ENCODE measurements at places on chromosomes 7 and 10.

- DNase-seq = no peak
These were observed 673.6 kb downstream of the IPMK start for GRCh38 chr10:57593983-57594573.

DNA sequence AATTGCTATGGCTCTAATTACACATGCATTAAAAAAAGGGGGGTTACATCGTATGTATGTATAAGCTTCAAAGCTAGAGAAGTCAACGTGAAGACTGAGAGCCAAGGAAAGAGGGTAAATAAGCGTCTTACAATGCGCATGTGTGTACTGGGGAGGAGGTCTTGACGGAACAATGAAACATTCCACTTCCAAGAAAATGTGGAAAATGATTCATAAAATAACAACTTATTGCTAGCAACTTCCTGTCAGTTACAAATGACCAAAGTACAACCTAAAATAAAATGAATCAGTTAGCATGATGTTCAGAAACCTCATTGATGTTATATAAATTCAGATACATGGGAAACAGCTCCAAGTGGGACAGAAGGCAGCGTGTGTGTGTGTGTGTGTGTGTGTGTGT, 104.1 kb upstream of the RHEB start:
- no peak for DNase-seq

DNA sequence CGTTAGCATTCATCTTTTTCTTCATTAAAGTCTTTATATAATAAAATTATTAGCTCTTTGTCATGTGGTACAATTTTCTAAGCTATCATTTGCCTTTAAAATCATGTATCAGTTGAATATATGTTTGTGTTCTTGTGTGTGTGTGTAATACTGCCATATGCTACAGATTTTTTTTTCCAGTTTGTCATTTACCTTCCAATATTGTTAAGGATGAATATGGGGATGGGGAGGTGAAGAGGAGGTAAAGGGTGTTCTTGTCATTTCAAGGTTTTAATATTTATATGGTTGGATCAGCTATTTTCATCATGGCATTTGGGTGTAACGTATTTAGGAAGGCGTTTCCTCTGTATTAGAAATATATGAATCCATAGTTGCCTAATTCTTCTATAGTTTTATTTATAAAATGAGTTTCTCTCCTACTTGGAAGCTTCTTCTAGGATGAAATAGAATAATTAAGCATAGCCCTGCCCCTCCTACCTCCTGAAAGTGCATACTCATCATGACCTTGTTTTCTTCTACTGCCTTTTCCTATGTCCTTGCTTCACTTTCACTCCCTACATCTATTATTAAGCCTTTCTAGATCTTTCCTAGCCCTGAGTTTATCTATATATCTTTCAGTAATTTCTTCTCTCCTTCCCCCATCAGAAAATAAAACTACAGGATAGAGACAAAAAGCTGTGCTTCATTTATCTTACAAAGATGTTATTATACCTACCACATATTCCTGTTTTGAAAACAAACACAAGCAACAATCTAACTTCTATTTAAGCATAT, 25.1 kb downstream of the RAB18 start:
- DNase-seq = no peak

- no peak for DNase-seq
These were observed 53.1 kb upstream of the ZNRF2 start for GRCh38 chr7:30231271-30231670.

DNA sequence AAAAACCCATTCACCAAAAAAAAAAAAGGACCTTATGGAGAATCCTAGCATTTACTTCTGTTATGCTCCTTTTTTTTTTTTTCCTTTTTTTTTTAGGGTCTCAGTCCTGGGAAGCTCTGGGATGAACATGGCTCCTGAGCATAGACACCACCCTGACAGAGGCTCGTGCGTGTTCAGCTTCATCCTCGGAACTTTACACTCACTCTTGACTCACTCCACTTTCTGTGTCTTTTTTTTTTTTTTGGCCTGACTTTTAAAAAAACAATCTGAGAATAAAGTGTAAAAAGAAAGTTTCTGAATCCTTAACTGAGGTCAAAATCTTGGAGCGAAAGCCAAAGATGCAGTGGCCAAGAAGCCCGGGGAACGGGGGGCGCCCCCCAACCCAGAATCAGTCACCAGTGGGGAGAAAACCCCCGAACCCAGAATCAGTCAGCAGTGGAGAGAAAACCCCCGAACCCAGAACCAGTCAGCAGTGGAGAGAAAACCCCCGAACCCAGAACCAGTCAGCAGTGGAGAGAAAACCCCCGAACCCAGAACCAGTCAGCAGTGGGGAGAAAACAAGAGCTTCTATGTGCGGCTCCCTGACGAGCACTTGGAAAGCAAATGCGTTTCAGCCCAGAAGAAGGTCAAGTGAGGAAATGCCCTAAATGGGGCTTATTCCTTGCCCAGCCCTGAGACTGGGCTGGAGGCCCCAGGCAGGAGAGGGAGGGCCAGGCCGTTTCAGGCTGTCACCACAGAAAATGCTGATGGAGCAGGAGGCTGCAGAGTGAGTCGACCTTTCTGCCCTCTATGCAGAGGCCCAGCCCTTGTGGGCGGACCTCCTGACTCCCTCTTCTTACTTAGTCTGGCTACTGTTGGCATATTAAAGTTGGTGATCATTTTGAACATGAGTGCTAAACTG, 19.0 kb upstream of the PFKP start:
- DNase-seq = no peak

GRCh38 chr10:127922675-127923366, 15.9 kb downstream of the PTPRE start:
- peak; percentile 73 for DNase-seq

DNA sequence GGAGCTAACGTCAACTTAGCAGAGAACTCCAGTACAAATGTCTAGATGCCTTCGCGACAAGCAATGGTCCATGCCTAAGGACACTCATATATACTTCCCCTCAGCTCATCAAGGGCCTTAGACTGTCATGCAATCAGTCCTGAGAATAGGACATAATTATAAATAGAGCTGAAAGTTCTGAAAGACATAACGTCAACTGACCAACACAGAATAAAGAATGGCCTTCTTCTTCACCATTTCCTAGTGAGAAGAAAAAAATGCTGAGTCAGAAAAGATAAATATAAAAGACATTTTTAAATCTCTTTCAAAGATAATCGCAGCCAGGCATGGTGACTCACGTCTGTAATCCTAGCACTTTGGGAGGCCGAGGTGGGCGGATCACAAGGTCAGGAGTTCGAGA, 83.2 kb downstream of the ARMH3 start:
- DNase-seq = no peak

DNA sequence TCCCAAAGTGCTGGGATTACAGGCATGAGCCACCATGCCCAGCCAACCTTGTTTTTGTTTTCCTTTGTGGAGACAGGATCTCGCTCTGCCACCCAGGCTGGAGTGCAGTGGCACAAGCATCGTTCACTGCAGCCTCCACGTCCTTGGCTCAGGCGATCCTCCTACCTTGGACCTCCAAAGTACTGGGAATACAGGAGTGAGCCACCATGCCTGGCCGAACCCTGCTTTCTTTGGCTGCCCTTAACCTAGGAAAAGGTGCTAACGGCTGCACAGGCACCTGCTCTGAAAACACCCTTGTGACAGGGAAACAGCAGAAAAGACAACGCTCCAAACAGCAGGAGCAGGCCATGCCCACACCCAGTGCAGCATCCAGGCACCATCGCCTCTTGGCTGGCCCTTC, 71.9 kb downstream of the OAT start:
- DNase-seq = no peak

- no peak for DNase-seq
These were observed 7.6 kb downstream of the AEBP1 start for GRCh38 chr7:44111761-44112160.

- no peak for DNase-seq
These were observed 236.4 kb downstream of the COBL start for GRCh38 chr7:51080216-51080615.

GRCh38 chr7:5322621-5323410, 40.1 kb downstream of the SLC29A4 start:
- no peak for DNase-seq

- no peak for DNase-seq
These were observed 108.9 kb downstream of the IPMK start for GRCh38 chr10:58158806-58159205.

- no peak for DNase-seq
These were observed 33.3 kb downstream of the PKD1L1 start for GRCh38 chr7:47914717-47915615.

- DNase-seq = no peak
These were observed 341.1 kb upstream of the SEMA3A start for GRCh38 chr7:84535580-84536270.

DNA sequence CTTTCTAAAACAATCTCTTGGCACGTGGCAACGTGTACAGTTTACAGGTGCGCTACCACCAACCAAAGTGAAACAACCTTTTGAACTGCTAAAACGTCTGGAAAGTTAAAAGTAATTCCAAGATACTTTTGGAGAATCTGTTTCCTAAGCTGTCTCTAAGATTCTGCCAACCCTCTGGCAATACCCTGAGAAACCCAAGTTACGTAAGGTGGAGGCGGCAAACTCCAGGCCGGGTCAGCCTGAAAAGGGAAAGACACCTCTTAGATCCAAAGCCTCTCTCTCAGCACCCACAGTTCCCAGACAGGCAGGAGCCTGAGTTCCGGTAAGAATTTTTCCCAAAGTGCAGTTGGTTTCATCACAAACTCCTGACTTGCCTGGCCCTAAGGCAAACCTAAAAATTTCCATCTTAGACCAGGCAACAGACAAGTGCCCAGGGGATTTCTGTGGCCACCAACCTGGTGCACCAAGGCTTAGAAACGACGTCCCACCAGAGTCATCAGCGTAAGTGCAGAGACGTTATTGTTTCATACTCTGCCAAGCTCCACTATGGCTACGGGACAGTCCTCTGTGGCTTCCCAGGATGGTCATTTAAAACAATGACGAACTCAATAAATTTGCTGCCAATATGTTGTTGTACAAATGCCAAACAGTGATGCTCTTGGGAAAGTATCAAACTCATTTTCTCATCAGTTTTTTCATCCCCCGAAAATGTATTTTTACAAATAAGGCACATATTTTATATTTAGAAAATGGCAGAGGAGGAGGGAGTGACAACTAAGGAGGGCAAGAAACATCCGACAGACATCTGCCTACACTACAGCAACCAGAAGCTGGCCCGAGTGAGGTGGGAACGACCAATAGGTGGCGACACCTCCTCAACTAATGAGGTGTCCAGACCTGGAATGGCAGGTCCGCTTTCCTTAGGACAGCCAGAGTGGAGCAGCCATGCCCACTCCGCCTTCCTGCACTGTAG, 205.8 kb upstream of the FRMD4A start:
- peak; percentile 73 for DNase-seq

DNA sequence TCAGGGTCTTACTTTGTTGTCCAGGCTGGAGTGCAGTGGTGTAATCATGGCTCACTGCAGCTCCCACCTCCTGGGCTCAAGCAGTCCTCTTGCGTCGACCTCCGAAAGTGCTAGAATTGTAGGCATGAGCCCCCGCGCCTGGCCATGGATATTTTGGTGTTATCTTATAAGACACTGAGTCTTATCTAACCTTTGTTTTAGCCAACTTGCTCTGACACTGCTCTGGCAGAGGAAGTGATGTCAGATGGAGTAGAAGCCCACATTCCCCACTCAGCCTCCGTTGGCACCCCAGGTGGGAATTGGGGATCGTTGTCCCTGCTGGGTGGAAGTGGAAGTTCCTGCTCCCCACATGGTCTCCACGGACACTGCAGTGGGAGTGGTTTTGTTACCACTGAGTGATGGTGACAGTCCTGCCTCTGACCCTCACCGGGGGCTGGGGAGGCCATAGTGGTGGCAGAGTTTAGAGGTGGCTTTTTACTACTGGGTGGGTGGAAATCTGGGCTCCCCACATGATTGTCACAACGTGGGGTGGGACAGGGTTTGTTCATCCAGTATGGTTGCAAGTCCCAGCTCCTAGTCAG, 98.9 kb downstream of the ANKRD61 start:
- no peak for DNase-seq

Measured in right hindlimb (tissue), 1 donor.